ENCODE measurements at places on chromosomes 12 and 14.

DNA sequence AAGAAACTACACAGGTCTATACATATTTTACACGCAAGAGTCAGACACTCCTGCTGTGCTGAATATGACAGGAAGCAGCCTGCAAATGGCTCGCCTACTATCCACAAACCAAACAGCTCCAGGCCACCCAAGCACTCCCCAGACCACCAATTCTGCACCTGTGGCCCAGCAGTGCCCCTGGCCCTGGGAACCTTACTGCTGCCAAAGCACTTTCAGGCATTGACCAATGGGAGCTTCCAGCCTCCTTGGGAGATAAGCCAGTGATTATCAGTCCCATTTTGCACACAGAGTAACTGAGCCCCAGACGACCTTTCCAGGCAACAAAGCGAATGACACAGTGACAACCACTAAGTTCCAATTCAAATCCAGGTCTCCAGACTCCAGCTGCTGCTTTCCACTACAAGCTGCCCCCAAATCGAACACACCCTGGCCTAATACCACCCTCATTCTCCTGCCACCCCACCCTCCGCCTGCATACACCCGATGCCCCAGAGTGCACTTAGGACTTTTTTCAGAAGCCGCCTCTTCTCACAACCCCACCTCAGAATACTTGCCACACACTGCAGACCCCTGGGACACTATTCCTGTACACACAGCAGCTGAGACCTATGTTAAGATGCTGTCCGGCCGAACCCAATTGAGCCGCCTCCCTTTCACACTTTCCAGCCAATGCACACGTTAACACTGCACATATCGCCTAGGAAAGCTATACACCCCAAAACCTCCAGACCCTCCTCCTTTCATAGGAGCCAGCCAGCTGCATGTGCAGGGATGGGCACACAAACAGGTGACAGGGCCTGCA lies 126.1 kb upstream of the PRMT8 start:
- no peak for DNase-seq

DNA sequence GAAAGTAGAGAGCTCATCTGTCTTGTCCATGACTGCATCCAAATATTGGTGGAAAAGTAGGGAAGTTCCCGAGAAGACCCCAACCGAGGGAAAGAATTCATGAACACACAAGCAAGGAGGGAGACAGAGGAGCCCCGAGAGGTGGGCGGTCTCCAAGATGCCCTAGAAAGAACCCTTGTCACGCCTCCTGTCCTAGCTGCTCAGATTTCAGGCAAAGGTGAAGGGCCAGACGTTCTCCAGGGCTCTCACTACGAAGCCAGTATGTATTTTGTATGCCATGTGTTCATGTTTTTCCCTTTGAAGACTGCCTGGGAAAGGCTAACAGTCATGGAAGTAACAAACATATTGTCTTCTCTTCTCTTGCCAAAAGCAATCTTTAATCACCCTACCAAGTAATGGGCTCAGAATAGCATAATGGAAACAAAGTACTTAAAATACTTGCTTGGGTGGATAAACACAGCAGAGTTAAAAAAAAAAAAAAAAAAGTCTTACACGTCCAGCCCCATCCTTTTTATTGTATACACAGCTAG lies 99.2 kb upstream of the TBX3 start:
- DNase-seq = no peak

DNA sequence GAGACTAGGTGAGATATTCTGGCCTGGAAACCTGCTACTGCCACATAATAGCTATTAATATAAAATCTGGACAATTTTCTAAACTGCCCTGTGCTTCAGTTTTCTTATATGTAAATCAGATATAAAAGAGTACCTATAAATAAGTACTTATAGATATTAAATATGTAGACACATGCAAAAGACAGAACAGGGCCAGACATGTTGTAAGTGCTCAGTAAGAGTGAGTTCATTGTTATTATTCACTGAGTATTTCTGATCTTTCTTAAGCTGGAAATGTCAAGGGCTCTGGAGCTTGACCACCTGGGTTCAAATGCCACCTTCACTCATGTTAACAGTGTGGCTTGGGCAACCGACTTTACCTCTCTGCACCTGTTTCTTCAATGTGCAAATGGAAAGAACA lies 179.8 kb downstream of the GALC start:
- DNase-seq = no peak

DNA sequence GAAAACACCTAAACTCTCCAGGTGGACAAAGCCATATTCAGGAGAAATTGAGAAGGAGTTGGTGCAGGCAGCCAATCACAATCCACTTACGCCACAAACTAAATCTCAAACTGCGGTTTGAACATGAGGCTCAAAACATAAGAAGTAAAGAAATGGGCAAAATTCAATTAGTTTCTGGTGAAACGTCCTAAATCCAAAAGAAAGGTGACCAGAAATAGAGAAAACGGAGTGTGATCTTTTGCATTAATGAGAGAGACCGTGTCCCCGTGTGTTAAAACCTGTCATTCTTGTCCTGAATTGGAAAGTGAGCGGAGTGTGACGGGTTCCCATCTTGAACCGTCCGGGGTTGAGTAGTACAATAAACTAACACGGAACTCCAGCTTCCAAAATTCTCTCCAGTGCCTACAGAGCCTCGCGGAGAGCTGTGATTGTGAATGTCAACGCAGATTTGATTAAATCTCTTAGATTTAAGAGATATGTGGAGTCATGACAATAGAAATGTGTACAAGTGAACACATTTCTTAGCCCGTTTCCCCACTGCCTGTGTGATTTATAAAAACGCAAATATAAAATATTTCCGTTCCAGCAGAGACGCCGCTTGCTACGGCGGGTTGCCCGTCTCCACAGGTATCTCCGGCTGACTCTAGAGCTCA lies 595 bp upstream of the METAP2 start:
- DNase-seq = peak; percentile 48

DNA sequence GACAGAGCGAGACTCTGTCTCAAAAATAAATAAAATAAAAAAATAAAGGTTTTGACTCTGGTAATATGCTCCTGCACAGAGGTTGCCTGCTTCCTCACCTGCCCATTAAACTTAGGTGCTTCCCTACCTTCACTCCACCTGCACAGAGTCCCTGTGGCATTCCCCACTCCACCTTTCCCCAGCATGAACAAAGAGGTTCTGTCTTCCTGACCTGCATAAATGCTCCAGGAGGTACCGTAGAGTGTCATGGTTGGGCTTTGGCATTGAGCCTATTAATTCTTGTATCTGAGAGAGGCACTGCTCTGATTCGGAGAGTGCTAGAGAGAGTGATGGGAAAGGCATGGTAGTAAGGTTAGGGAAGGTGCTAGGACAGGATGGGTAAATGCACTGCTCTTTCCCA lies 6.3 kb downstream of the ARHGAP9 start:
- no peak for DNase-seq

GRCh38 chr14:103360548-103360947 lies 24.7 kb upstream of the MARK3 start:
- DNase-seq = no peak

DNA sequence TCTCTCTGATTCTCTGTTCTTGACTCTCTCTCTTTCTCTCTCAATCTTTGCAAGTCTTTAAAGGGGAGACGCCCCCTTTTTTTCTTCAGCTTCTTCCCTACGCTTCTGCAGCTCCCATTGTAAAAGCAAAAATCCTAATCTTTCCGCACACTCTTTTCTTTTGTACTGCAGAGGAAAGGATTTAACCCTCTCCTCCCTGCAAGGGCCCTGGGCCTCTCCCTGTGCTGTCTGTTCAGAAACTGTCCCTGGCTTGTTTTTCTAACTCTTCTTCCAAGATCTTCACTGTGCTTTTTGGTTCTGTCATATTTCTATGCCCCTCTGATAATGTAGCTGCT lies 10.9 kb upstream of the SALL2 start:
- DNase-seq = no peak

DNA sequence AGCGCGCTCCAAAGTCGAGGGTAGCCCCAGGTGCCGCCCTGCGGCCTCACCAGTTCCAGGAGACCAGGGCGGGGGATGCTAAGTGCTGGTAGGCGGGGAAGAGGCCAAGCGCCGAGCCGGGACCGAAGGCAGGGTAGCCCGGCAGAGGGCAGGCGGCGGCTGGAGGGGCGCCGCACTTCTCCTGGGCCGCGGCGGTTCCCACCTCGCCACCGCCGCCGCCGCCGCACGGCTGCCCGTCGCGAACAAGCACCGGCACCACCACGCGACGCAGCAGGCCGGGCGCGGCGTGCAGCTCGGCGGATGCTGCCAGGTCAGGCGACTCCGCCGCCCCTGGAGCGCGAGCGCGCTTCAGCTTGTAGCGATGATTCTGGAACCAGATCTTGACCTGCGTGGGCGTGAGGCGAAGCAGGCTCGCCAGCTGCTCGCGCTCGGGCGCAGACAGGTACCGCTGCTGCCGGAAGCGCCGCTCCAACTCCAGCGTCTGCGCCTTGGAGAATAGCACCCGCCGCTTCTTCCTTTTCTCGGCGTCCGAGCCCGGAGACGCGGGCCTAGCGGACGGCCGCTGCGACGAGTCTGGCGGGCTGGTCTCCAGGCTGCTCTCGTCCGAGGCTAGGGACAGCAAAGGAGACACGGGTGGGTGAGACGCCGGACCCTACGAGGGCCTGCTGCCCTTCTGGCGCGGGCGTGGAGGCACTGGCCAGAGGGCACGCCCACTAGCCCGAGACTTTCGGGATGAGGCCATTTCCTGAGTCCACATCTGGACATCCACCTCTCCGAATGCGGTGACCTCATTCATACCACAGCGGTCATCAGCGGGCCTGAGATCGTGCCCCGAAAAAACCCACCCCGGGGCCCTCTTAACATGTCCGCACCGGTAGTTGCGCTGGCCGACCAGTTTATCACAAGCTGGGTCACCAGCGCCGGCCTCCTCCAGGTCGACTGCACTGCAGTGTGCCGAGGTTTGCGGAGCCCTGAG lies 1.3 kb downstream of the NKX2-8 start:
- no peak for DNase-seq

GRCh38 chr12:120228291-120229070 lies 27.6 kb upstream of the RPLP0 start:
- DNase-seq = peak; percentile 71

GRCh38 chr12:80184926-80185325 lies 85.6 kb downstream of the OTOGL start:
- no peak for DNase-seq

DNA sequence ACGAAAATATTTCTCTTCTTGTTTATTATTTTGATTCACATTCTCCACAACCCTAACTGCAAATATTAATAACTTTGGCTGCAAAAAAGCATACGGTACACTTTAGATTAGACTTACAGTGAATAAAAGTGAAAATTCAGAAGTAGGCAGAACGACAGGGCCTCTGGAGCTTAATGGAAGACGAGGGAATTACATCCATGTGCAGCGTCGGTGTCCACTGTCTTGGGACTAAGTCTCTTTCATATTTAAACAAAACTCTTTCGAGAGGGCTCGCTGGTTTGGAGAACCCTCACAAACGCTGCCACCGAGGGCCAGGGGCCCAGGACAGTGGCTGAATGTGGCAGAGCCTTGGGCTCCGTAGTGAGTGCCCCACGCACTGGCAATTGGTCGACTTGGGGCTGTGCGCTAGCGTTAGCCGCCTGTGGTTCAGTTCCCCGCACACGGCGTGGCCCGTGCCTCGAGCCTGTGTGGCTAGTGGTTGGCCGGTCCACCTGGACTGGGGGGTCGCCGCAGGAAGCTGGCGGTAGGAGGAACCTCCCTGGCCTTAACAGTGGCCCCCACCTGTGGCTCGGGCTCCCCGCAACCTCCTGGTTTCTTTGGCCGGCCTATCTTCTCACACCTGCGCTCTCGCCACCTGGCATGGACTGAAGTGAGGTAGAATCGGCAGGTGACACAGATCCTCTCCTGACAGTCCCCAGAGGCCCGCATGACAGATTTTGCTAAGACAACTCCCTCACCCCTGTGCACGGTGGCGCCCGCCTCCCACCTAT lies 739 bp upstream of the PAX9 start:
- no peak for DNase-seq

- peak; percentile 79 for DNase-seq
Measured at GRCh38 chr14:104735830-104736642, 12.0 kb downstream of the ADSS1 start.

DNA sequence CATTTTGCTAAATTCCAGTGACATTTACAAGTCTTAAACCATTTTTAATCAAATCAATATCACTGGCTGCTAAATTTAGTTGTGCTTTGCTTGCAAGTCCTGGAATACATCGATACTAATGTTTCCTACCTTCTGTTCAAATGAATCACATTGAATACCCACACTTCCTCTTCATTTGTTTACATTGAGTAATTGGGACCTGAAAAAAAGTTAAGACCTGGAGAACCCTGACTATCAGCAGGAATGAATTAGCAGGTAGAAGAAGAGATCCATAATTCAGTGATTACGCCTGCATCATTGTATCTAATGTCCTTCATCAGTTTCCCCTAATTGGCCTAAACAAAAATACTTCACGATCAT lies 369.3 kb downstream of the ETNK1 start:
- DNase-seq = no peak
